ENCODE measurements at places on chromosomes 5 and 9.

DNA sequence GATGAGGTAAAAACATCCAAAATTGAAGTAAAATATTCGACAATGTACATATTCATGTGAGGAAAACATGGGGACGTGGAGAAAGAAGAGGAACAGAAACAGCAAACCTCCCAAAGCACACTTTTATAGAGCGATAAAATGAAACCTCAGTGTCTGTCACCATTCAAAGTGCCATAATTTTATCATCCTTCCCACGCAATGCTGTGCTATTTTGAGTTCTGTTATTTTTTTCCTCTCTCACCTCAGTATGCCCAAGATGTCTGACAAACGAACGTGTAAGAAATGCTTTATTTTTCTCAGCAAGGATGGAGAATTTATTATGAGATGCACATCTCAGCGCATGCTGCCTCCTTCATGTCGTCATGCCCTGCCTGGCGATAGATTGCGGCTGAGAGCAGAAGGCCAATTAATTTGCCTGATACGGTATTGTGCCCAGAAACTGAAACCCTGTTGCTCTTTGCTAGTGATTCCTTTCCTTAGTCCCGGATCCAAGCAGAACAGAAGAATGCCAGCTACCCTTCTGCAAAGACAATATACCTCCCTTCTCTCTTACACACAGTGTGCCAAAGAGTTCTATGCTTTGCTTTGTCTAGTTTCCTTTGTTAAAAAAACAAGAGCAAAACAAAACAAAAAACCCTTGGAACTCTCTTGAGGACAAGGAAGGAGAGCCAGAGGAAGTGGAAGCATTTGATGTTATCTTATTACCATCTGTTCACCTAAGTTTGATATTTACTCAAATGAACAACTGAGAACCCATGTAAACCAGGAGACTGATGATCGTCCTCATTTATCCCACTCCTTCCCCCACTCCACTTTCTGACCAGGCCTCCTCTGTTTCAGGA, 192.4 kb downstream of the SEMA6A start:
- DNase-seq, result no peak

GRCh38 chr9:113154946-113155345, 4.1 kb downstream of the SLC31A2 start:
- DNase-seq, result no peak

- DNase-seq, result no peak
These were observed 167.7 kb upstream of the RPS23 start for GRCh38 chr5:82445726-82446335.

DNA sequence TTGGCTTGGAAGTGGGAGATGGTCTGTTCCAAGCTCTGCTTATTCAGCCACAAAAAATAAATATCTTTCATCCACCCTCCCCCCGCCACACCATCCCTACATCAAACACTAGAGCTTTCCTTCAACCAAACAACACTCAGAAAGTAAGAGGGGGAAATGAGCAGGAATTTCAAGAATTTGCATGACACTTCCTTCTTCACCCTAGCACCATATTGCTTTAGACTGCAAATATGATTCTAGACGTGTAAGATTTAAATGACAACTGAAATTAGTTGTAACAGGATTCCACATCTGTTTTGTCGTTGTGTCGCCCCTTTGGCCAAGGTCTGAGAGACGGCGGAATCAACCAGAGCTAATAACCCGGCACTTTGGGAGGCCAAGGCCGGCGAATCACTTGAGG, 88.5 kb downstream of the NDFIP1 start:
- DNase-seq, result no peak

- DNase-seq, result no peak
These were observed 79.2 kb downstream of the C9orf152 start for GRCh38 chr9:110128664-110129329.

DNA sequence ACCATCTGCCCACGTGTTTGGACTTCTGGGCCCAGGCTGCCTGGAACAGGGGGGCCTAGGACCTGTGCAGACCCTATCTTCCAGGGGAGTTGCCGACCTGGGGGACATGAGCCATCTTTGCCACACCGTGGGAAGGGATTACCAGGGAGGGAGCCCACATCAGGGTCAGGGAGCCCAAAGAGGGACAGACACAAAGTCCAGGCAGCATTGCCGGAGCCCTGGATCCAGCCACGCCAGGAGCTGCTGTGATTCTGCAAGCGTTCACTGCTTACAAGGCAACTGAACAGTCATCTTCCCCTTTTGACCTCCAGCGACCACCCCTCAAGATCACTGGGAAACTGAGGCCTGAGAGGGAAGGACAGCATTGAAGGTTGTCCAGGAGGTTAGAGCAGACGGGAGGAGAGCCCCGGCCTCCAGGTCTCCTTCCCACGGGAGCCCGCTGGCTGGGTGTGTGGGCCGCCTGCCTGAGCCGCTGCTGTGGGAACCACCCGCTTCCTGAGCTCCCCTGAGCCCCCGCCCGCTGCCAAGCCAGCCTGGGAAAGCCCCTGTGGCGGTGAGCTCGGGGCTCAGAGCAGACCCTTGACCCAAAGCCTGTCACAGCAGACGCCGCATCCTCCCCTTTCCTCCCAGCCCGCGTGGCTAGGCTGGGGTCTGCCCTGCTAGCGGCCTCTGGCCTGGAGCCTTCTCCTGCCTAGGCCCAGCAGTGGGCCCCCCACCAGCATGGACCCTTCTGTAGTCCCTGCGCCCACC, 17.1 kb upstream of the NOTCH1 start:
- no peak for DNase-seq

- no peak for DNase-seq
These were observed 431.6 kb downstream of the SH3GL2 start for GRCh38 chr9:18010492-18010891.

DNA sequence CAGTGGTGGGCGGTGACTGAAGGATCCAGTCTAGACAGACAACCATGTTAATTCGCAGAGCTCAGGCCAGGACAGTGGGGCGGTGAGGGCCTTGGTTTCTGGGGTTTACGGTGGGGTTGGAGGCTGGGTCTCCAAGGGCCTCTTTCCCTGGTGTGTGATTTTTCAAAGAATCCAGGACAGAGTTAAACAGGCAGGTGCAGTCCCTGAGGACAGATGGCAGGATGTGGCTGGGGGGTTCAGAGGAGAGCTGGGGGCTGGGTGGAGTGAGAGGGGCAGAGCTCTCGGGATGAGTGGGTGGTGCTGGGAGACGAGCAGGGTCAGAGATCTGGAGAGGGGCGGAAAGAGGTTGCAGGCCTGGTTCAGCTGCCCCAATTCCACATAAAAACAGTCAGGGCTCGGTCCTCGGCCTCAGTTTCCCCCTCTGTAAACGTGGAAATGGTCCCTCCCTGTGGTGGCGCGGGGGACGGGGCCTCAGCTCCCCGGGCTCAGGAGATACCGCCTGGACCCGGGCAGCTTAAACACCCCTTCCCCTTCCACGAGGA, 145.9 kb downstream of the GAPVD1 start:
- no peak for DNase-seq

DNA sequence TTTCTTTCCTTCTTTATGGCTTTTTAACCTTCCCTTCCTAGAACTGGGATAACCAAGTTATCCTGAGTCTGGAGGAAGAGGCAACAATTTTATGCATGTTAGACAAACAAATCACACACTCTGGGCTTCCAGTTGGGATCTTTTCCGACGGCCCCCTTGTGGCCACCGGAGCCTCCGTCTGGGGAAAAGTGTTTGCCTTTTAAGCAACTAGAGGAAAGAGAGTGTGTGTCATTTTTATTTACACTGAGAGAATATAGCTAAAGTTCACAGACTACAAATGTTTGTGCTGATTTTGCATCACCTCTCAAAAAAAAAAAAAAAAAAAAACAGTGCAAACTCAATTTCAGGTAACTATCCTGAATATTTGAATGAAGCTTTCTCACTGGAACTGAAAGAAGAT, 126.2 kb downstream of the SEMA6A start:
- no peak for DNase-seq

- no peak for DNase-seq
These were observed 179.4 kb downstream of the SNX18 start for GRCh38 chr5:54696931-54697330.

DNA sequence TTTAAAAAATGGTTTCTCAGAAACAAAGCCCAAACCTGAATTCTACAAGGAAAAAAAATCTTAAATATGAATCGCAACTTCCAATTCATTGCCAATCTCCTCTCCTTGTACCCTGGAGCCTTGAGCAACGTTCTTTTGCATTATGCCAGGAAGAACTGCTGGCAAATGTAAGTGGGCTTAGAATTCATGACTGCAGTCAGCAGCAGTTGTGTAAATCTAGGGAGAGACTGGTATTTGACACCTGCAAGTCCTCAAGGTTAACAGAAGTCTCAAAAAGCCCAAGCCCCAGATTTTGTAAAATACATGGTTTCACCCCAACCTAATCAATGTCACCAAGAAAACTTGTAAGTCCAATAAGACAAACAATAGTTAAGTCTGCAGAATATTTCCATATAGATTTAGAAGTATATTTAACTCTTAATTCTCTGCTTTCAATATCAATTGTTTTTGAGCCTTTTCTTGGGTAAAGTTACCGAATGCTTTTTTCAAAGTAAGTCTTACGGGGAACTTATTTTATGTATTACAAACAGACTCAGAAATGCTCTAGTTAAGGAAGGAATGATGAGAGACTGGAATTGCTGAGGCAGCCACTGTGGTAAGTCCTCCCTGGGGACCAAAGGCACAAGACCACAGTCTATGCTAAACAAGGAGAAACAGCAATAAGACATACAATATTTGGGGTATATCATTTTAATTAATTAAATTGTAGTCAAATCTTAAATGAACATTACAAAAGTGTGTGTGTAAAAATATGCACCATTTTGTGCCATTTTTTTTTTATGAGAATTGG, 31.3 kb downstream of the ELL2 start:
- no peak for DNase-seq

GRCh38 chr5:58770136-58770535, 187.3 kb downstream of the RAB3C start:
- DNase-seq, result no peak
